Breast epithelium (tissue), 4 donors: ENCODE measurements at places on chromosomes 11 and 22. TPM values are rescaled to one million over a fixed set of nuclear protein-coding genes. Genes with fewer than 3 reads are reported as not detected.

GRCh38 chr11:130617001-130617400 is 168.6 kb downstream of the ADAMTS15 start:
- H3K27ac ChIP-seq: no peak overlapping the region
- H3K36me3 ChIP-seq: no peaks in the 10 kb centered on the region
- H3K4me1 ChIP-seq: no peaks in the 10 kb centered on the region
- no peaks in the 10 kb centered on the region for H3K27me3 ChIP-seq

DNA sequence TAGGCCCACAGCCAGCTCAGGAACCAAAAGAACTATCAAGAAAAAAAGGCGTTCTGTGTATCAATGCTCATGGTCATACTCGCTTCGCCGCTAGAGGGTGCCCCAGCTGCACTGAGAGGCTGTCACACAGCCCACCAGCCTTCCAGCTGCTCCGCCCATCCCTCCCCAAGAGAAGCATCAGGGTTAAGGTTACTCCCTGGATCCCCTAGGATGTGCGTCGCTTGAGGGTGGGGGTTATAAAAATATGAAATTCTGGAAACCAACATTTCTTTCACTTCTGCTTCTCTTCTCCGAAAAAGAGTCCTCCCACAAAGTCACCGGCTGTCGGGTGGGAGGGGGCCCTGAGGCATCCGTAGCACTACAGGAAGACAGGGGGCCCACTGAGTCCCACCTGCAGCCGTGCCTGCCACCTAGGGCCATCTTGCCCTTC is 1.7 kb downstream of the CBX6 start:
- H3K27me3 ChIP-seq: no peaks in the 10 kb centered on the region
- DNase-seq: peak; percentile 83
- peak overlapping the region; percentile 75 for H3K4me3 ChIP-seq
- no peaks in the 10 kb centered on the region for H3K36me3 ChIP-seq

DNA sequence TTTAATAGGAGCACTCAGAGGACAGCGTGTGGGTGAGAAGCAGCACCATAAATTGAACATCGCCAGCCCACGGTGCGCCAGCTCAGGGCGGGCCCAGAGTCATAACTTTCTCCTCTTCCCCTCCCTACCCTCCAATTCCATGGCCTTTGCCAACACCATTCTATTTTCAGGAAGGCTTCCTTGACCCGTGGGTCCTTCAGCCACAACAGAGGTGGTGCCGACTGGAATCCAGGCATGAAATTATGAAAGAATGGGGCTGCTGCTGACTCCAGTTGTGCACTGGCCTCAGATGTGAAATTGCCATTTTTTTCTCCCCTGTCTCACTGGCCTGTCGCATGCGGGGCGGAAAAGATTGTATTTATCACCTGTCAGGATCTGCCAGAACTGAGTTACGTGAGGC is 345.9 kb downstream of the MIAT start:
- H3K27me3 ChIP-seq: no peaks in the 10 kb centered on the region
- no peaks in the 10 kb centered on the region for H3K36me3 ChIP-seq
- no peak for DNase-seq
- H3K4me1 ChIP-seq: no peaks in the 10 kb centered on the region
- H3K4me3 ChIP-seq: no peak overlapping the region

CCDC179 gene
- total RNA-seq: not detected

DNA sequence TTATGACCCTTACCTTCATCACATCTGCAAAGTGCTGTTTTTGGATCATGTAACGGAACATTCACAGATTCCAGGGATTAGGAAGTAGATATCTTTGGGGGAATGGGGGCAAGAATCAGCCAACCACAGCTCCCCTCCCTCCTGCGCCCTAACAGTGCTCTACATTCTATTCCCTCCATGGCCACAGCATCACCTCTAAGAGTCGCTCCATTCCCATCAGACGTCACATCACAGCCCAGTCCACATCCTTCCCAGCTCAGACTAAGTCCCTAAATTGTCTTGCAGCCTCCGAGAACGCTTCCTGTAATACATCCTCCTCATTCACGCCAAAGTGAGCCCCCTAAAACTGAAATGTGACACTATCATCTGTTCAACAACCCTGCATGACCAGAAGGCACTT is 5.9 kb downstream of the SCGB1D1 start:
- no peak overlapping the region for H3K4me3 ChIP-seq
- H3K4me1 ChIP-seq: no peaks in the 10 kb centered on the region
- no peak overlapping the region for H3K27ac ChIP-seq
- DNase-seq: no peak

BTBD18 gene
- total RNA-seq: not detected

POGLUT3 gene
- 11.4 TPM for total RNA-seq
